ENCODE measurements at places on chromosomes 6 and 20.
A peak's percentile ranks its signal among the peaks of the same experiment; 100 is the strongest.

GRCh38 chr6:137749696-137750211 lies 117.3 kb upstream of the TNFAIP3 start:
- DNase-seq: no peak

DNA sequence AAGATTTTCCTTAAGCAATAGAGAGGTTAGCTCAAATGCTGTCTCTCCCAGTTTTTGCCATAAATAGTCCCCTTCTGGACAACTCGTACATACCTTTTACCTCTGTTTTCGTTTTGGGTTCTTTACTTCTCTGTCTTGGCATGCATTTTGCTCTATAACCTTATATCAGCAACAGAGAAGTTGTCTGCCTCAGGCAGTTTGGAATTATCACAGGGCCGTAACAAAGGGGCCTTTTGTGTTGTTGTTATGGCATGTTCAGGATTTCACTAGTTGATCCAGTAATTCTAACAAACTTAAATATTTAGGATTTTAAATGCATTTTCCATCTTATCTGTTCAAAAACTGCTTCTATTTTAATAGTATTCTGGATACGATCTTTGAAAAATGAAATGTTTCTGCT lies 259.8 kb downstream of the CD109 start:
- DNase-seq: no peak

GRCh38 chr6:102944475-102944874 lies 1551.0 kb downstream of the GRIK2 start:
- no peak for DNase-seq

DNA sequence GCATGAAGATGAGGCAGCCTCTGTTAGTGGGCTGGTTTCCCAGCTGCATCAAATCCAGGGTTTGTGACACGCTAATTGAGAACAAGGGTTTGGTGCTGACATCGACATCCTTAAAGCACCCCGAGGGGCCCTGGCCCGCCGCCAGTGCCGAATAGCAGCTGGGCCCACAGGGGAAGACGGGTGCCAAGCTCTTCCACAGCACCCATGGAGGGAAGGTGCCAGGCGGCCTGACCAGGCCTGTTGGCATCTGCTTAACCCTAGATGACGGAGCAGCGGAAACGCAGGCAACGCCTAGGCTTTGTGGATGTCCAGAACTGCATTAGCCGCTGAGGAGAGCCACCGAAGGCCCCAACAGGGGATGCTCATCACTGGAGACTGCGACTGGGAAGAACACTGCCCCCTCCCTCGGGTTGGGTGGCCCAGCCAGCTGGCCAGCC lies 16.0 kb downstream of the UQCC2 start:
- no peak for DNase-seq

DNA sequence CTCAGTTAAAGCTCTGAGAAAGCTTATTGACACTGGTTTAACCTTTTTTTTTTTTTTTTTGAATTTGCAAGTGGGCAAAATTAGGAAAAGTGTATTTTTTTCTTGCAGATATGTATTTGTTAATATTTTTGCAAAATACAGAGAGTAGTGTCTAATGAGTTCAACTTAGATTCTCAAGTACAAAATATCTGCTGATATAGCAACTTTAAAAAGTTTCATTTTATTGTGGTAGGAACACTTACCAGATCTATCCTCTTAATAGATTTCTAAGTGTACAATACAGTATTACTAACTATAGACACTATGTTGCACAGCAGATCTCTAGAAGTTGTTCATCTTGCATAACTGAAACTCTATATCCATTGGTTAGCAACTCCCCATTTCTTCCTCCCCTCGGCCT lies 30.9 kb upstream of the HDDC2 start:
- no peak for DNase-seq

GRCh38 chr6:134853111-134854055 lies 96.5 kb downstream of the ALDH8A1 start:
- DNase-seq: no peak

DNA sequence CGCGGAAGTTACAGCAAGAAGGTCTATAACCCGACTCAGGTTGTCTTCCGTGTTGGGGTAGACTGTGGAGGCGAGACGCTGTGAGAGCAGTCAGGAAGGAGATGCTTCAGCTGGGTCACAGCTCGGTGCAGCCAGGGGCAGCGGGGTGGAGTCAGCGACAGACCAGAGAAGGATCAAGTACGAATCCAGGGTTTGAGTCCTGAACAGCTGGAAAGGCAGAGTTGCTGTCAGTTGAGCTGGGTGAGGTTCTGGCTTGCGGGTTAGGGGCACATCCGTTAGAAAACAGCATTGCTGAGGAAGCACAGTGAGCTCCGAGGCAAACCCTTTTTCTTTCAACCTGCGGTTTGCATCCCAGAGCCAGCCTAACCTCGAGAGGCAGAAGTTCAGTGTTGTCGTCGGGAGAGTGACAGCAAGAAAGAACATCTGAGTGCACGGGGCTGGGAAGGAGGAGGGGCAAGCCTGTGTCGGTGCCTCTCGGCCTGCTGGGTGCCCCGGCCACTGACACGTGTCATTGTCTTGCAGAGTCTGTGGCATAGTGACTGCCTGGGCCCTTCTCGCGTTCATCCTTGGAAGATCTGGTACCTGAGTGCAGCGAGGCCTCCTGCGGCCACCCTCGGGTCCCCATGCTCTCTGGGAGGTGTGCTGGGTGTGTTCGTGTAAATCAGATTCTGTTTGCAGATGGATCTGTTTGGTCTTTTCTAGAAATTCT lies 20.0 kb downstream of the PNLDC1 start:
- peak; percentile 22 for DNase-seq

DNA sequence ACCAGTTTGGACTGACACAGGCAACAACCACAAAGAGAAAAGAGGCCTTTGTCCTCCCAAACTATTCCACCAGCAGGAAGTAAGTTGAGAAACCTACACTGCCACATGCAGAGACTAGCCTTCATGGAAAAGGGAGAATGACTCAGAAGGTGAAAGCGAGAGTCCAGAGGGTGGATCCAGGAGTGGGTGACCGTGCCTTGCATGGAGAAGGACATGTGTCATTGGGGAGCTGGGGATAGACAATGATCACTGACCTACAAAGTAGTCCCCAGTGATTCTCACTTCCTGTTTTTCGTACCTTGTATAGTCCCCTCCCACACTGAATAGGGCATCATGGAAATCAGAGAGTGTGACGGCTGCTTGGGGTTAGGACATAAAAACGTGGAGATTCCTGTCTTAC lies 91.9 kb downstream of the MYLK4 start:
- no peak for DNase-seq

- no peak for DNase-seq
Measured at GRCh38 chr6:137795501-137795900, 71.6 kb upstream of the TNFAIP3 start.

DNA sequence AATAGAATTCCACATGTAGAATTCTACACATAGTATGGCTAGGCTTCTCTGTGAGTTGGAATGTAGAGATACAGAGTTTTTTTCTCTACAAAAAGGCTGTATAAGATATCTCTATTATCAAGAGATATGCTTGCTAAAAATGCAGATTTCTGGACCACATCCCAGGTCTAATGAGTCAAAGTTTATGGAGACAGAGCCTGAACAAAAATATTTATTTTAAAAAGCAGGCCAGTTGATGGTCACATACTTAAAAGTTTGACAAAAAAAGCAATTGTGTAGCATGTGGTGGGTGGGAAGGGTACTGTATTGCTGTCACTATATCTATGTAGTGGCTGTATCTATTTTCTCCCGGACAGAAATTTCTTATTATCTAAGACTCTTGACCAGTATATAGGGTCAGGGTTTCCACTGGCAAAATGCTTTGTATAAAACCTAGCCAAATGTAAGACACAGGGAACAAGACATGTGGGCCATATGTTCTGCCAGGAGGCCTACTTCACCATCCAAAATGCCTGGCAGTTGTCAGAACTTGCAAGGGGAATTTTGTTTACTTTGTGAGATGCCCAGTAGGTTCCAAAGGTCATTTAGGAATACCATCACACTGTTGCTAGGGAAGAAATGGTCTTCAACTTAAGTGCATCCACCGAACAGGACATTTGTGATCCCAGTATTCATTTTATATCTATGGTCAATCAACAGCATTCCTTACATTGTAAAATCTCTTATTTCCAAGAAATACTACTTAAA lies 60.6 kb downstream of the SHPRH start:
- DNase-seq: no peak

GRCh38 chr6:163404825-163405265 lies 9.7 kb upstream of the QKI start:
- DNase-seq: no peak

DNA sequence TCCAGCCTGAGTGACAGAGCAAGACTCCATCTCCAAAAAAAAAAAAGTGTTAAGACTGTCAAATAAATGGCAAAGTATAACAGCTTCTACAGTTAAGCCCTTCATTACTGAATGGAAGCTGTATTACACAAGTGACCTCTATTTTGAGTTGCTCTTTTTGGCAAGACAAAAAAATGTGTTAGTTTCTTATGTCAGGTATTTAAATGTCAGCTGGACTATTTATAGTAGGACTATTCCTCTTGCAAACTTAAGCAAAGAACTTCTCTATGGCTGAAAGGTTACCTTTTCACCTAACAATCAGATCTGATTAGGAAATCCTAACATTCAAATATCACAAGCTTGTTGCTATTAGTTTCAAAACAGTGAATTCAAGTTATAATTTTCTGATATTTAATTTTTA lies 12.4 kb downstream of the UBE2V1 start:
- no peak for DNase-seq

GRCh38 chr6:151111670-151112069 lies 128.1 kb upstream of the AKAP12 start:
- DNase-seq: no peak

DNA sequence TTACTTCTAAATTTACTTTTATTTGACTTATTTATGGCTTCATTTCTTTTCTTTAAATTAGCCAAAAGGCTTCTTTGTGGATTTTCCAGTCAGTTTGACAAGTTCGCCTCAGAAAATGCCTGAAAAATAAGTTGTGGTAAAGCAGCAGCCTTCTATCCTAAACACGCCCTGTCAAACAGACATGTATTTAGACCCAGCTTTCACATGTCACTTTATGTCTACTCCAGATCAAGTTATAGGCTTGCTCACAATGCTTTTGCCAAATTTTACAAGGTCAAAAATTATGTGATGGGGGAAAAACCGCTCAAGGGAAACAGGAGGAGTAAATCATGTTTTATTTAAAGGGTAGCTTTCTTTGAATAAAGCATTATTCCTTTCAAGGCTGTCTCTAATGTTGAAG lies 615.0 kb downstream of the HDGFL1 start:
- DNase-seq: no peak

- DNase-seq: no peak
Measured at GRCh38 chr20:62230276-62230675, 8.0 kb upstream of the OSBPL2 start.

DNA sequence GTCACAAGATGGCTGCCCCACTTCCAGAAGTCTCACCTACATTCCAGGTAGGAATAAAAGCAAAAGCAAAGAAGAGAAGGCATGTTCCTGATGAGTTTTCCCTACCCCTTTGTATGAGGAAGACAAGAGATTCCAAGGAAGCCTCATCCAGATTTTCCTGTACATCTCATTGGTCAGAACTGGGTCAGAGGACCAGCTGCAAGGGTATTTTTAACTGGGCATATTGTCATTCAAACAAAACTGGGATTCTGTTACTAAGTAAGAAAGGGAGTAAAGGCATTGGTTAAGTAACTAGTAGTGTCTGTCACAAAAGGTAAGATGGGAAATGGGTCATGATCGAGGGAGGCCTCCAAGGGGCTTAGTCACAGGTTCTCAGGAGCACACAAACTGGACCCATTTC lies 28.2 kb upstream of the RIMS4 start:
- no peak for DNase-seq

DNA sequence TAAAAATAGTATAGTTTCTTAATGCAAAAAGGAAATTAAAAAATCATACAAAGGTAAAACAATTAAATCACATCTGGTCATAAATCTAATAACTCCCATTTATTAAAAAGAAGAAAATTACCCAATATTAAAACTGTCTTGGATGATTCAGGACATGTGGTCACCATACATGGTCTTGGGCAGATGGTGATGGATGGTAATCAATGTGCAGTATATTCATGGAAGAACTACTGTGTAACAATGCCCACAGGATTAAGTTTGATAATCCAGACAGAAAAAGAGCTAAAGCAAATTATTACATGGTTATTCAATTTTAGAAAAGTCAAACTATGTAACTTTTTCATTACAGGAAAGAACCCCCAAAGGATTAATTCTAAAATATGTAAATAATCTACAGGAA lies 480.6 kb downstream of the QKI start:
- DNase-seq: no peak

DNA sequence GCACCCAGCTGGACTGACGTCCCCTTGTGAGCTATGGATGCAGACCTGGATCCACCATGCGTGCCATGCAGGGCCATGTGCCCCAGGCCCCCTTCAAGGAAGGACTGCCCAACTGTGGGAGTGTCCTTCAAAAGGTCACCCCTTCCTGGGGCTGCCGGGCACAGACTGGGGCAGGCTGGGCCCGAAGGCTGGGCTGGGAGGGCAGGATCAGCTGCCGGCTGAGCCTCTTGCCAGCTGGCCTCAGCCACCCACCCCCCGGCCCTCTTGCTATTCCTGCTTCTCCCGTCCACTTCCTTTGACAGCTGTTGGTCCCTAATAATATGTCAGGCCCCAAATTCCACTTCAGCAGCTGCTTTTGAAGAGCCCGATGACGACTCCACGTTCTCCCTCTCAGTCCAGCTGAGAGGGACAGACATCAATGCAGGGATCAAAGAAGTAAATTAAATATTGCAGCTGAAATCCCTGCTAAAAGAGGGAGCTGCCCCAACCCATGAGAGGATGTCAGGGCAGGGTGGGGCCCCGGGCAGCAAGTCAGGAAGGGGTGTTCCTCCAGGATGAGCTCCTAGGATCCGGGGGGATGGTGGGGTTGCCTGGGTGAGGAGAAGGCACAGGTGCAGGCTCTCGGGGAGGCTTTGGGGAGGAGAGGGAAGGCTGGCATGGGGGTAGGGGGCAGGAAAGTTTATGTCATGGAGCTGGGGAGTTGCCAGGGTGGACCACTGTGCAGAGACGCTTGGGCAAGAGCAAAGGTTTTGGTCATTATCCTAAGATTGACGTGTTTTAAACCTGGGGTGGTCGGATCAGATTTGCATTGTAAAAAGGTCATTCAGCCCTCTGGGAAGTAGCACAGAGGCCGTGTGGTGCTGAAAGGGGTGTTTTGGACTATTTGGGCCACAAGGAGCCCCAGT lies 185.0 kb downstream of the ANKRD60 start:
- no peak for DNase-seq

DNA sequence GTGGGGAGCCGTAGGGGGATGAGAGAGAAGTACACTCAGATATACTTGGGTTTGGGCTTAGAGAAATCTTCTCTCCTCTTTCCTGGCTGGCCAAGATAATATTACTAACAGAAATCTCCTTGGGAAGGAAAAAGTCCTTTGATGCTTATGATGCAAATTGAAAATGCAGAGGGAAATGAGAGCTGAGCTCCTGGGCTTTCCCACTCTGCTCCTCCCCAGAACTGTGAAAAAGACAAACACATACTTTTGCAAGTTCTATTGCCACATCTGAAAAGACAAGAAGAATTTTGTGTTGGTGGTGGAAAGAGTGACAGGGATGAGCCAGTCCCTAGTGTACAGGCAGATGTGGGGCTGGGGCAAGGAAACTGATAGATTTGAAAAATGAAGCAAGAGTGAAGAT lies 185.9 kb downstream of the ANKRD60 start:
- no peak for DNase-seq

Measured in CD4-positive, alpha-beta T cell treated with Interleukin-15 for 4 hours (primary cell).